ENCODE measurements at places on chromosomes 4 and X.

DNA sequence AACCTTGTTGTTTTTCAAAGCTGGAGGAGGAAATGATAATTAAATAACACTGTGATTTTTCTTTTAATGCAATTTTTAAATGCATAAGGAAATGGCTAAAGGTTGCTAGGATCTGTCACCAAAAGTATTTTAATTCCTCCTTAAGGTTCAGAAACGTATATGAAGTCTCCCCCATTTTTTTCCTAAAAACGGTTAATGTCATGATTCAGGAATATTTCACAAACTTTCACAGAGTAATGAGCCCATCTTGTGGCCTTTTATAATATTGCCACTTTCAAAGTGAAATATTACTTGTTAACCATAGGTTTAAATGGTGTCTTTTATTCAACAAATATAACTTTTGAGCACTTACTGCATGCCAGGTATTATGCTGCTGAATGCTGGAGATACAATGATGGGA is 99.5 kb upstream of the USP38 start:
- DNase-seq, result no peak

GRCh38 chrX:18873836-18874235 is 110.1 kb downstream of the PHKA2 start:
- DNase-seq, result no peak

DNA sequence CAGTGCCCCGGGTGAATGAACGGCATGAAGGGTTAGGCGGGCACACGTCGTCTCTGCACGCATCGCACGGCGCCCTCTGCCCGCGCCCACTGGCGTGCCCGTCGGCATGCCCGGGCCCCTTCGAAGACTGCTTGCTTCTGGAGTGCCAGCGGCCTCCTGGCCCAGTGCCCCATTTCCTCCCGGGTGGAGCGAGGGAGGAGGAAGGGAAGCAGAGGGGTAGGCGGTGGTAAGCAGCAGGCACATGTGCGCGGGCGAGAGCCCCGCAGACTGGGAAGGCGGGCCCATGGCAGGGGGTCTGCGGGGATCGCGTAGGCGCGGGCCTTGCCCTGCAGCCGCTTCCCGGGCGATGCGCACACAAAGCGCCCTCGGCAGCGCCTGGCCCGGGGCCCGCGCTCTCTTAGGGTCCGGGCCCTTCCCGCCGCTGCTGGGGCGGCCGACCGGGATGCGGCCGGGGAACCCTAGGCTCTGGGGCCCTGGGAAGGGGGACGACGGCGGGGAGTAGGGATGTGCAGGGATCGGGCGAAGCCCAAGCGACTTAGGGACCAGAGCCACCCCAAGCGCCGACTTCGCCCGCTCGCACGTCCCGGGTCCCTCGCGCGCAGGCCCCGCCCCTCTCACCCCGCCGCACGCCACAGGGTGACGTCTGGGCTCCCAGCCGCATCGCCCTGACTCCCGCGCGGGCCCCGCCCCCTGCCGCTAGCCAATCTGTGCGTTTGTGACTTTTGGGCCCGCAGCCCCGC is 866 bp upstream of the EMD start:
- peak; percentile 53 for DNase-seq

- DNase-seq, result no peak
These were observed 77.1 kb upstream of the PABPC4L start for GRCh38 chr4:134278675-134279074.

DNA sequence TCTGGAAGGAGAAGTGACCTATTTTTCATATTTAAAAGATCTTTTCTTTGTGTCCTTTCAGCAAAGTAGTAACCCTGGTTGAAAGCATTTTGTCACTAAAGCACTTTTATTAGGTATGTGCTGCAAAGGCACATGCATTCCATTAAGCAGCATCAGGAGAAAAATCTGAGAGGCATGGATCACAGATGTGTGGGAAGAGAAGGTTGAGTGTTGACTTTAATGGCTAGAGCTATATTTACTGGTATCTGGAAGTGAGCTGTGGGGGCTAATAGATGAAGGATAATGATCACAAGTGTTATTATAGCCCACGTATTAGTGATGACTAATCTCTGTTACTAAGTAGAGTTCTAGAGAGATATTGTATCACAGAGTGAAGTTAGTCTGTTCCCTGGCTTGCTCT is 1520.7 kb downstream of the ARAP2 start:
- DNase-seq, result no peak

- DNase-seq, result no peak
These were observed 1.4 kb downstream of the SPATA4 start for GRCh38 chr4:176193938-176194337.

DNA sequence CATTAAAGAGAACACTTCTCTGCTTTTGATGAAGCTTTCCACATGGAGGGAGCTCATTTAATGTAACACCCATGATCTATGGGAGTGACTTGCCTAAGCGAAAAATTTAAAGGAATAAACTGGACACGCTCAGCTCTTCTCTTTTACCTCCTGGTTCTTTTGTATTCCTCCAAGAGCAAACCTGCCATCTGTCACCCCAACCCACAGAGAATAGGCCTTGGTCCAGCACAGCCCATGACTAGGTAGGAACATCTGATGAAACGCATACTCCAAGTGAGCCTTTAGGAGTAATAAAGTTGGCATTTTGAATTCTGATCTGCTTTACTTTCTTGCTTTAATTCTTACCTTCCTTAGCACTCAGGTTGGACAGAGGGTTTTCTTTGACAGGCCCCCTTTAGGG is 389.0 kb downstream of the HNRNPD start:
- DNase-seq, result no peak
